Skin of body (tissue), 3 donors: ENCODE measurements at places on chromosomes 16 and 17.

GRCh38 chr16:66036793-66037715, 329.4 kb upstream of the CDH5 start:
- peak; percentile 80 for DNase-seq

DNA sequence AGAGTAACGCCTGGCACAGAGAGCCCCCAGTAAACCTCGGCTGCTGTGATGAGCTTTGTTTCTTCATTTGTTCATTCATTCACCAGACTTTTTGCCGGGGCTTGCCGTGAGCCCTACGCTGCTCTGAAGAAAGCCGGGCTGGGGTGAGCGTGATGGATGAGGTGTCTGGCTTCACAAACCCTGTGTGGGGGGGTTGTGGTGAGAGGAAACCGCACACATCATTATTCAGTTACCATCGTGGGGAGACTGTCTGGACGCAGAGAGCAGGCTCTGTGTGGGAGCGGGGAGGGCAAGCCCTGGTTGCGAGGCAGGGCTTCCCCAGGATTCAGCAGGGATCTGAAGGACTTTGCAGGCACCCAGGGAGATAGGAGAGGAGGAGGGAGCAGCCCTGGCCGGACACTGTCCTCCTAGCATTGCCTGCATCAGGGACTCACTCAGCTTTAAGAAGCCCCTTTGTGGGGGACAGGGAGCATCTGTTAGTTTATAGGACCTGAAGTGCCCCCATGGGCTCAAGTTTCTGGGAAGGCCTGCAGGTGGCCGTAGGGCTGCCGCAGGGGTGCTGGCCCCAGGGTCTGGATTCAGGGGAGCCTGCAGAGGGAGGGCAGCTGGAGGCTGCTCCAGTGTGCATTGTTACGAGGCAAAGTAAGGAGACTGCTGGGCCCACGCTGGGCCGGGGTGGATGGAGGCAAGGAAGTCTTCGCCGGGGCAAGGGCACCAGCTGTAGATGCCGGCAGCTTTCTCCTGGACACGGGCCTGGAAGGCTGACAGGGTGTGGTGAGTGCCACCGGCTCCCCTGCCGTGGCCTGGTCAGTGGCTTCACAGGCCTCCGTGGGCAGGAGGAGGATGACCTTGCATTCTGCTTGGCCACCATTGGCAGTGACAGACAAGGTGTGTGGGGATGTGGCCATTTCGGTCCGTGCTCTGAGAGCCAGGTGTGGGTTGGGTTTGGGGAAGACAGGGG, 334.5 kb downstream of the SEC14L1 start:
- no peak for DNase-seq

- DNase-seq: no peak
Measured at GRCh38 chr16:53100131-53100748, 45.4 kb downstream of the CHD9 start.

GRCh38 chr16:1511662-1512569, 18.8 kb downstream of the TELO2 start:
- no peak for DNase-seq

DNA sequence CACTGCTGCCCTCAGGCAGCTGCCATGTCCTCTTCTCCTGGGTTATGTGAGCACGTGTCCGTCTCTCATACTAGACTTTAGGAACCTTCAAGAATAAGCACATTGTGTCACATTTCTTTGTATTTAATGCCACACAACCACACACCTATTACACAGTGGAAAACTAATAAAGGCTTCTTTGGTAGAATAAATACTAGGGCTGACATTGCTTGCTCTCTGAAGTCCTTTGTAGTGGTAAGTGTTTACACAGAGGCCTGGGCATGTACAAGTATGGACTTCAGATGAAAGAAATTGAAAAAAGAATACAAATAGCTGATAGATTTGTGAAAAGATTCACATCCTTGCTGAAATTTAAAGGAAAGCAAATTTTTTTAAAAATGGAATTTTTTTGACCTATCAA, 188.1 kb upstream of the CCL2 start:
- DNase-seq: no peak

- DNase-seq: no peak
Measured at GRCh38 chr16:67516296-67517154, 12.1 kb upstream of the RIPOR1 start.

- no peak for DNase-seq
Measured at GRCh38 chr17:19397556-19398041, 10.6 kb upstream of the MFAP4 start.

DNA sequence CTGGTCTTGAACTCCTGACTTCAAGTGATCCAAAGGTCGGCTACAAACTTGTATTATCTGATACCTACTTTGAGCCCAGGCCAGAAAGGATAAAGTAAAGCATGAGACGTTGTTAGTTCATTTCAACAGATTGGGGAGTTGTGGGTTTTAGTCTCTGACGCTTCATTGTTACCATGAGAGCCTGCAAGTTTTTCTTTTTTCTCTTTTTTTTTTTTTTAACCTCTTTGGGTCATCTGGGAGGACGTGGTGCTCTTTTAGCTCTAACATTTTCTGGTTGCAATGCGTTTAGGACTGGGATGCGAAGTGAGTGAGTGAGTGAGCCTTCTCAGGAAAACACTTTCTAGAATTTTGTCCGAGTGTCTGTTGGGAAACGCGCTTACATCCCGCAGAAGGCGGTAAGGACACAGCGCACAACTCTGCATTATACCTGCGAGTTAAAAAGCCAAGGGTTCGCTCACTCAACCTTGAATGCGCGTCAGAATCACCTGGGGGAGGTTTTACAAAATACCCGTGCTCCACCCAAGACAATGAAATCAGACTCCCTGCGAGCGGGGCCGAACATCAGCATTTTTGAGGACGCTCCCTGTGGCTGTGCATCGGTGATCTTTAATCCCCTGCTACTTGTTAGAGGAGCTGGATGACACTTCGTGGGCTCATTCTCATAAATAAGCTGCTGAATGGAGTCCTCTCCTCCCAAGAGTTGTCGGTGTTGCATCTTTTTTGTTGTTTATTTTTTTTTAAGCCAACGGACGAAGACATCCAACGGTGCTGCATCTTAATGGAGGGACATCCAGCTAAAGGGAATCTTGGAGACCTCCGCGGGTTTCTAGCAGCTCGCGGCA, 629 bp upstream of the RNF135 start:
- no peak for DNase-seq

DNA sequence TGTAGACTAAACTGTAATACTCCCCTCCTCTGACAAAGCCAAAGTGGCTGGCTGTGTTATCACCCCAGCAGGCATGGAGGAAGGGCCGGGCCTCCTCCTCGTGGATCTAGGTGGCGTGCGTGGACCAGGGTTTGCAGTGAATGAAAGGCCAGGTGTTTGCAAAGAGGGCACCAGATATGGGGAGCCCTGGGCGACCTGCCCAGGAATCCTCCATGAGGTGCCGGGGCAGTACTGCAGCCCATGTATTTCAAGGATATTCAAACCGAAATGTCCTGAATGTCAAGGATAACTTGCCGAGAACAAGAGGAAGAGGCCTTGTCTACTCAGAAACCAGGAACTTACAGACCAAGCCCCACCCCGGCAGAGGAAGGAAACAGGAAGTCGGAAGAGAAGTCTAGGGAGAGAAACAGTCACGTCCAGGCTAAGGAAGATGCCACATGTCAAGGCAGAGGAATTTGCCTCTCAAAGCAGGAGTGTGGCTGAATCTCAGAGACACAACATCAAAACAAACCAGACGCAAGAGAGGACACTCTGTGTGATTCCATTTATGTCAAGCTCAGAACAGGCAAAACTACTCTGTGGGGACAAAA, 13.7 kb upstream of the OSGIN1 start:
- DNase-seq: no peak

GRCh38 chr17:72362376-72363088, 241.7 kb downstream of the SOX9 start:
- DNase-seq: no peak

- no peak for DNase-seq
Measured at GRCh38 chr17:36182176-36183000, 6.0 kb upstream of the TBC1D3B start.

DNA sequence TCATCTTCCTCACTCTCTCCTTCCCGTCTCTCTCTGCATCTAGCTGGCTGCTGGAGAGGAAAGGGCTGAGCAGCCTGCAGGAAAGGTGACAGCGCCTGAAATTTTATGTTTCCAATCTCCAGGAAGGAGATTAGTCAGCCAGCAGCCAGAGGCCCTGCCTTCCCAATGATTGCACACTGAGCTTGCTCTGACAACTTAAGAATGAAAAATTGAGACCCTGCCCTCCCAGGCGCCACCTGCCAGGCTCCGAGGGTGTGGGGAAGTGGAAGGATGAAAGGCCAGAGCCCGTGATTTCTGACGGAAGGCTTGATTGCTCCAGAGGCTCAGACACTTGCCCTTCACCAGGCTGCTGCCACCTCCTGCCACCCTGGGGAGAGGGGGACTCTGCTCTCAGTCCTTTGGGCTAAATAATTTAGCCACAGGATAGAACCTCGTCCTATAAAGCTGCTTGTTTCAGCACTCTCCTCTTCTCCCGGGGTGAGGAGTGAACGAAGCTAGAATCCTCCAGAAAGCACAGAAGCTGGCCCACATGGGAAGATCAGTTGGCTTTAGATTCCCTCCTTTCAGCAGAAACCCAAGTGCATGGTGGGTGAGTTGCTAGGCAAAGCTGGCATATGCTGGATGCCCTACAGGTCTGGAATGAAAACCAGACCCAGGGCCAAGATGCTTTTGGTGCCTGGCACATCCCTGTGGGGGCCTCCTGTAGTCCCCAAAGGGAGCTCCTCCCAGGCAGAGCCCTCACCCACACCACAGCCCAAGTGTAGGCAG, 33.5 kb downstream of the GRIN2C start:
- DNase-seq: no peak

- DNase-seq: no peak
Measured at GRCh38 chr16:75320435-75320834, 69.0 kb upstream of the BCAR1 start.

GRCh38 chr17:45939395-45939794, 45.0 kb downstream of the MAPT start:
- no peak for DNase-seq
